ENCODE measurements at places on chromosomes 2 and 18.

DNA sequence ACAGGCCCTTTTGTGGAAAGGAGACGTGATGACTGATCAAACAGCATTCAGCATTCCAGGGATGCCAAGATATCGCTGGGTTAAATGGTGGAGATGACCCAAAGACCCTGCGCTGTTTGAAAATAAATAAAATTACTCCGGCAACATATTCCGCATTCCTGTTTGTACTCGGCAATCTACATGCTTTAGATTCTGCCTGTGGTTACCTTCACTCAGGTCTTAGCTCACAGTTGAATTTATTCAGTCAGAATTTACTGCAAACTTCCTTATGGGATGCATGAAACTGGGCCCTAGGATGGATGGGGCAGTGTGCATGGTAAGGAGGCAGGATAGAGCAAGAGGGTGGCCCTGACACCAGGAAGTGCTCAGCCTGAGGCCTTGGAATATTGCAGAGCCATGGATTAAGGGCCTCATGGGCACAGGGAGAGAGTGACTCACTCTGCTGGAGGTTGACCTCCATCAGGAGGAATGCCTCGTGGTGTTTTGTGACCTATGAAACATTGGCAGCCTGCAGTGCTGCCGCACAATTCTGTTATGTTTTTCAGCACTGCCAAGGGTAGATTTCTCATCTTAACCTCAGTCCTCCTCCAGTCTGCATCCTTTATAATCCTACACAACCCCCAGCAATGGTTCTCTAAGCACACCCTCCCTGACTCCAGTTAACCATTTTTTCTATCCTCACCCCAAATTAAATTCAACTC, 321.4 kb downstream of the IRS1 start:
- DNase-seq: no peak

DNA sequence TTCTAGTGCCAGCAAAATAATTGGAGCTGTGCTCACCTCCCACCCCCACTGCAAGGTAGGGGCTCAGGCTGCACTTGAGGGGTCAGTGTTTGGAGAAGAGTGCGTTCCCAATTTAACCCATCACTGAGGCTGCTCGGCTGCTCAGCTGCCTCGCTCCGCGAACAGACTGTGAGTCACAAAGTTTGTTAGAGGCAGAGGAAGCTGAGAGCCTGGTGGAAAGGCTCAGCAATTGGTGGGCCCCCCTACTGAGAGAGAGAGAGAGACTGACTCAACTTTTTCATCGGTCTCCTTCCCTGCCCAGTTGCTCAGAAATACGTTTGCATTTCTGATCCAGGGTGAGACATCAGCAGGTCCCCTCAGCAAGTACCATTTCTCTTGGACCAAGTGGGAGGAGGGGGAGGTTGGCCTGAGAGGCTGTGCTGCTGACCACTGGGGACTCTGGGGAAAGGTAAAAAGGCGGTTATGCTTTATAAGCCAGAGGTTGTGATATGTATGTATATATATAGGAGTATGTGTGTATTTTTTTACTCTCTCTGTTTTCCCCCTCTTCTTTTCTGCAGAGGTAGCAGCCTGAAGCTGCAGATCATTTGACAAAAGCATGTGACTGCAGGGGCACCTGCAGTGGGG, 1.5 kb downstream of the EFR3B start:
- DNase-seq: no peak

GRCh38 chr2:148067801-148068200, 46.9 kb downstream of the MBD5 start:
- DNase-seq: no peak

DNA sequence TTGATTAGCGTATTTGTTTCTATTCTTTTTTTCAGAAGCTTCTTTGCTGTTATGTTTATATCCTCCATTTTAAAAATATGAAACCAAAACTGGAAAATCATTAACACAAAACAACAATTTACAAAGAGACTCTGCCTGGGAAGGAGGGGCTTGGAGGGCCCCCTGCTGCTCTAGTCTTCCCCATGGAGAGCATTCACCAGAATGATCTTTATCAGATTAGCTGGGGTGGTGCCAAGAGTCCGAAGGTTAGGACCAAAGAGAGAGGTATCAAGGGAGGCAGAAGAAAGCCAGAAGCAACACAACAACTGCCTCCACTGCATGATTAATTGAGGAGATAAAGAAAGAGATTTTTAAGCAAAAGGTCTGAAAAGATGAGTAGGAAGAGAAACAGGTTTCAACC, 218.6 kb downstream of the IRS1 start:
- no peak for DNase-seq

DNA sequence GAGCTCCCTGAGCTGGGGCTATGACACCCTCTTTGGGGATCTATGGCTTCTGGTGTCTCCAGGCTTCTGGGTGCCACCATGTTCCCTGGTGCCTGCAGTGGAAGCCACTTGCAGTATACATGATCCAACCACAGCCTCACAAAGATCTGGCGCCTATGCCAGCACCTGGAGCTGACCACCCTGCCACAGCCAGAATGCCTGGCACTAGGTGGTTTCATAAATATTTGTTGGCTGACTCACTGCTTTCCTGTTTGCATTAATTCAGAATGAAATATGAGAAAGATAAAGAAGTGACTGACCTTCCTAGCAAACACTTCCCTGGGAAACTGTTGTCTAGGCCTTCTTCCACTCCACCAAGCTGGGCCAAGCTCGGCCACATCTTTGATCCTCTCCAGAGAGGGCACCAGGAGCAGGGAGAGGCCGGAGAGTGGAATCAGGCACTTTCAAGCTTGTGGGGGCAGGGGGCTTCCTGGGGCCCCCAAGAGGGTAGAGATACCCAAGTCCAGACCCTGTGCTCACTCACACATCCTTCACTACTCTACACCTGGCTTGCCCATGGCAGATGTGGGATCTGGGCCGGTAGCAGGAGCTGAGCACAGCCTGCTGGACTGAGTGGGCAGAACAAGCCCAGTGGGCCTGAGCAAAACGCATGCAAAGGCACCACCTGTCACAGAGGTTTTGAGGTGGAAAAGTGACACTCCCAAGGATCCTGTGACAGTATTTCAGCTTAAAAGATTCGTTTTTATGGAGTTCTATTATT, 565.7 kb downstream of the SLC4A3 start:
- DNase-seq: no peak

- DNase-seq: no peak
Observed at GRCh38 chr2:195442458-195443175, 214.4 kb upstream of the SLC39A10 start.
